ENCODE measurements at places on chromosomes 2 and 18.

DNA sequence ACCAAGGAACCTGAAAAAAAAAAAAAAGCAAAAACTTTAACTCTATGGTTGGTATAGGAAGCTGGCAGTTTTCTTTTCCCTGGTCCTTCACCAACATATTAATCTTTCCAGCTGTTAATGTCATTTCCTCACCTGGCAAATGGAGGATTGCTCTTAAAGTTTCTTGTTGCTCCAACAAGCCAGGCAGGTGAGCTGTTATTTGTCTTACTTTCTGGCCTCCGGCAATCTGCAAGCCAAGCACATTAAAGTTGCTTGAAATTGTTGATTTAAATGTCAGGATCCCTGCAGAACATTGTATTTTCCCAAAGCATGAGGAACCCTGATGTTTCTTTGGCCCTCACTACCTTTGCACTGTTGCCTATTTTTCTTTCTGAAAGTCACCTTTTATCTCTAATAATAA, 664.9 kb downstream of the METTL4 start:
- no peak for DNase-seq

DNA sequence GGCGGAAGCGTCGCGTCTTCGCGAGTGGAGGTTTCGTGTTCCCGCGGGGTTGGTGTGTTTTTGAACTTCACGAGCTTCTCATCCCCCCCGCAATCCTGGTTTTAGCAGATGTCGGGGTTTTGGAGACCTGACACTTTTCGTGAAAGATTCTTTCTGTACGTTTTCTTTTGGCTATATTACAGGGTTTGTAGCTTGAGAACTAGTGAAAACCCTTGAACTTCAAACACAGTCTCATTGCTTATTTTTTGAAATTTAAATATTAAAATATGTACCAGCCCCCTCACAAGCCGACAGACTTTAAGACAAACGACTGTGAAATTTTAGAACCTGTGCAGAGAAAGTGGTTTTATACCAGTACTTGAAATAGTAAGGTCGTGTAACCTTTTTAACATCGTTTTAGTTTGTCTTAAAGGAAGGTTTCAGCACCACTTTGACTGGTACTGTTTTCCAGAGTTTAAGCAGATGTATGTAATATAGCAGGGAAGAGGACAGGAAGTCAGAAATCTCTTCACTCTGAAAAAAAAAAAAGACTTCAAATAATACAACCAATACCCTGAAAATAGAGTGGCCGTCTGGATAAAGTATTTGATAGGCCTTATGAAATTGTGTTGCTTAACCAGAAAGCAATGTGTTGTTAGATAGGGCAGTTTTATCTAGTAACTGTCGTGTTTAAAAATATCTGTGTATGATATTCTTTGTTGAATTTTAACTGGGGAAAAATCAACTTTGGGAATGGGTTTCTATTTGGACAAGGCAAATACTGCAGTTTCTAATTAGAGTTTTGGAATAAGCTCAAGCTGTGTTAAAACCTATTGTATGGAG, 1.4 kb downstream of the SPATS2L start:
- DNase-seq, result no peak

GRCh38 chr18:6681331-6681875, 48.1 kb upstream of the ARHGAP28 start:
- DNase-seq, result no peak

- DNase-seq, result no peak
Observed at GRCh38 chr18:9482790-9483189, 7.5 kb downstream of the RALBP1 start.

- DNase-seq, result no peak
Observed at GRCh38 chr18:77560341-77560992, 310.8 kb downstream of the GALR1 start.

Measured in DND-41 (cell line).